ENCODE measurements at places on chromosomes 12 and 14. TPM values are rescaled to one million over a fixed set of nuclear protein-coding genes. Genes with fewer than 3 reads are reported as not detected.

The TSHR gene
- not detected for total RNA-seq

The KLHL33 gene
- 0.08 TPM for total RNA-seq

The COCH gene
- total RNA-seq = 3.9 TPM

The PDZRN4 gene
- total RNA-seq = 4.4 TPM

The MRPL51 gene
- total RNA-seq = 42.2 TPM

The SOCS4 gene
- 12.0 TPM for total RNA-seq

The IQSEC3 gene
- 0.18 TPM for total RNA-seq

The CMA1 gene
- not detected for total RNA-seq

The CLECL1 gene
- not detected for total RNA-seq

The ABCC9 gene
- total RNA-seq = 8.2 TPM

The SERPINA3 gene
- total RNA-seq = 31.0 TPM

The PTCSC3 gene
- total RNA-seq = not detected

The TAS2R42 gene
- not detected for total RNA-seq

The ANKRD33 gene
- total RNA-seq = not detected
